NCI-H2081 (cell line): ENCODE measurements at places on chromosomes 5 and 9.
A peak's percentile ranks its signal among the peaks of the same experiment; 100 is the strongest.

DNA sequence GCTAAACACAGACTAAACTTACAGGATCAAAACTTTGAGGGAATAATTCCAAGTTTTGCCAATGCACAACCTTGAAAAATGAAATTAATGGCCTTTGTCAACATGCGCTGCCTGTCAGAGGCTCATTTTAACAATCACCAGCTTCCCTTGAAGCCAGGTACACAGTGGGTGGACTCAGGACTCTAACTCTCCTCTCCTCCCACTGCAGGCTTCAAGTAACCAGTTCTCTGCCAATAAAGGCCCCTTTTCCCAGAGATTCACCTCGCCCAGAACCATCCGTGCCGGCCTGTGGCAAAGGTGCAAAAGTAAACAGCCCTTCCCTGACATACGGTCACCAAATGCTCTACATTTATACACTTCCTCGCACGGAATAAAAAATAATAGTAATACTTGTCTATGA is 18.4 kb upstream of the FBP2 start:
- DNase-seq = no peak

DNA sequence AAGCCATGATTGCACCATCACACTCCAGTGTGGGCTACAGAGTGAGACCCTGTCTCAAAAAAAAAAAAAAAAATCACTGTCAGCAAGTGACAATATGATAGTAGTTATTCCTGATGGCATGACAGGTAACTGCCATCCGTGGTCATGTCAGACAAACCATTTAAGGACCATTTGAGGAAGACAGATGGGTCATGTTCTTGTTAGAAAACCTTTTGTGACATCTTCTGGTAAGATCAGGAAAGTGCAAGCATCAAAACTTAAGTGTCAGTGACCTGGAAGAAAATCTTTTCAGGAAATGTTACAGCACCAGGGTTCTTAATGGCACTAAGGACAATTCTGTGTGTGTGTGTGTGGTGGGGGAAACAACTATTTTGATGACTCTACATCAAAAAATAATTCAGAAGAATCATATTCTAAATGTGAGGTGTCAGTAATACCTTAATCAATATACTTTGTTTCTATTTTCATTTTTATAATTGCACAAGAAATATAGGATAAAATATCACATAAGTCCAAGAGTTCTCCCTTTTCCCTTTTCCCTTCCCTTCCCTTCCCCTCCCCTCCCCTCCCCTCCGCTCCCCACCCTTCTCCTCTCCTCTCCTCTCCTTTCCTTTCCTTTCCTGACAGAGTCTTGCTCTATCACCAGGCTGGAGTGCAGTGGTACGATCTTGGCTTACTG is 17.8 kb downstream of the SLC38A9 start:
- DNase-seq = no peak

GRCh38 chr9:121884057-121884541 is 209.0 kb downstream of the TTLL11 start:
- no peak for DNase-seq

- DNase-seq = no peak
These were observed 597.3 kb upstream of the DAB2 start for GRCh38 chr5:40022057-40022456.

GRCh38 chr5:73306741-73307275 is 133.8 kb downstream of the TMEM174 start:
- no peak for DNase-seq

DNA sequence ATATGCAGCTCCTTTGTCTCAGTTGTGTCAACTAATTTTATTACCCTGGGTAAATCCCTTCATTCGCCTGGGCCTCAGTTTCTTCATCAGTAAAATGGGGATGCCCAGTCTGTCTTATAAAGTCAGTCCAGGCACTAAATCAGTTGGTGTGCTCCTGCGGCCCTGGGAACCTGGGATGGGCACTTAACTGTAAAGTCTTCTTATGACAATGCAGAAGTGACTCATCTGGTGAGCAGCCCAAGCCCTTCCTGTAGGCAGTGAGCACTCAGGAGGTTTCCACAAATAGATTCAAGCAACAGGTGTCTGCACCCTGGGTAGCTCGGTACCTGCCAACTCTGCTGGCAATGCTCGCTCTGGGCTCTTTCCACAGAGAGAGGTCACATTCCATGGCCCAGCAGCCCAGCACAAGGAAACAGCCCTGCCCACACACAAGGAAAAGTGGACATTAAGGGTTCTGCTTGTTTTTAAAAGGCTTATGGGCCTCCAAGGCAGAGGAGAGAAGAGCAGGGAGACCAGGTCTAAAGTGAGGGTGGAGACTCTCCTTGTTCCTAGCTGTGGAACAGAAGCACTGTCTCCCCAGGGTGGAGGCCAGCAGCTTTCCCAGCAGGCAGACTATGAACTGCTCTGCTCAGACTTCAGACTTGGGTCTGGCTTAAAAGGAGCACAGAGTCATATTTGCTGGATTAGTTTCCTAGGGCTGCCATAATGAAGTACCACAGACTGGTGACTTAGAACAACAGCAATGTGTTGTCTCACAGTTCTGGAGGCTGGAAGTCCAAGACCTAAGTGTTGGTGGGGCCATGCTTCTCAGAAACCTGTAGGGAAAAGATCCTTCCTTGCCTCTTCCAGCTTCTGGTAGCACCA is 89.7 kb upstream of the ADRA1B start:
- DNase-seq = peak; percentile 10

GRCh38 chr9:93566408-93567270 is 9.7 kb upstream of the PHF2 start:
- DNase-seq = peak; percentile 95

- DNase-seq = no peak
These were observed 6.2 kb downstream of the ZNF883 start for GRCh38 chr9:113005777-113006176.

DNA sequence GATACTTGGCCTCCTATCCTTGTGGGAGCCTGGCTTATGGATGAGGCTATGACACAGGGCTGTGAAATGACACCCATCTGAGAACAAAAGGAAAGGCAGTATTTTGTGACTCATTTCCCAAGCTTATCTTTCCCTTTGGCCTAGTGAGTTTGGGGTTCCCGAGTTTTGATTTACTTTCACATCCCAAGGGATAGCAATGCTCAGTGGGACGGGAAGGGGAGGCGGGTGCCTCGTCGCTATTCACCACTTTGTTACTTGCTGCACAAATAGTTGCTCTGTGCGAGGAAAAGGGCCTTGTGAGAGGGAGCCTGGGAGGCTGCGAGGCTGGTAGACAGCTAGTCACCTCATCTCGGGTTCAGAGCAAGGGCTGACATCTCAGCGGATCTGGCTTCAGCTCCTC is 59.1 kb upstream of the ENTREP1 start:
- DNase-seq = no peak

GRCh38 chr5:111138096-111138495 is 45.9 kb downstream of the WDR36 start:
- DNase-seq = no peak

- DNase-seq = no peak
These were observed 485 bp downstream of the FAM53C start for GRCh38 chr5:138338411-138339090.

- no peak for DNase-seq
These were observed 9.5 kb upstream of the GGTA1 start for GRCh38 chr9:121509180-121509579.

DNA sequence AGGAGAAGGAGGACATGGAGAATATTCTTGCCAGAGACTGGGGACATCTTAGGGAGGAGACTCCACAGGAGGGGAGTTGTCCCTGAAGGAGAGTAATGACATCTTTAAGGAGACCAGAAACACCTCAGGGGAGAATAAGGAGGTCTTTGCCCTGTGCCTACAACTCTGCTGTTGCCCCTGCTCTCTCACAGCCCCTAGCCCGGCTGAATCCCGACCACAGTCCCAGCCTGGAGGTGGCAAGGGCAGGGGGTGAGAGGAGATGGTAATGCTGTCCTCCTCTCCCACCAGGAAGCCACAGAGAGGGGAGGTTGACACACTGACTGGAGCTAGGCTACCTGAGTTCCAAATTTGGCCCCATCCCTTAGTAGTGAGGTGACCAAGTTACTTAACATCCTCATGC is 30.2 kb upstream of the ENHO start:
- DNase-seq = no peak

DNA sequence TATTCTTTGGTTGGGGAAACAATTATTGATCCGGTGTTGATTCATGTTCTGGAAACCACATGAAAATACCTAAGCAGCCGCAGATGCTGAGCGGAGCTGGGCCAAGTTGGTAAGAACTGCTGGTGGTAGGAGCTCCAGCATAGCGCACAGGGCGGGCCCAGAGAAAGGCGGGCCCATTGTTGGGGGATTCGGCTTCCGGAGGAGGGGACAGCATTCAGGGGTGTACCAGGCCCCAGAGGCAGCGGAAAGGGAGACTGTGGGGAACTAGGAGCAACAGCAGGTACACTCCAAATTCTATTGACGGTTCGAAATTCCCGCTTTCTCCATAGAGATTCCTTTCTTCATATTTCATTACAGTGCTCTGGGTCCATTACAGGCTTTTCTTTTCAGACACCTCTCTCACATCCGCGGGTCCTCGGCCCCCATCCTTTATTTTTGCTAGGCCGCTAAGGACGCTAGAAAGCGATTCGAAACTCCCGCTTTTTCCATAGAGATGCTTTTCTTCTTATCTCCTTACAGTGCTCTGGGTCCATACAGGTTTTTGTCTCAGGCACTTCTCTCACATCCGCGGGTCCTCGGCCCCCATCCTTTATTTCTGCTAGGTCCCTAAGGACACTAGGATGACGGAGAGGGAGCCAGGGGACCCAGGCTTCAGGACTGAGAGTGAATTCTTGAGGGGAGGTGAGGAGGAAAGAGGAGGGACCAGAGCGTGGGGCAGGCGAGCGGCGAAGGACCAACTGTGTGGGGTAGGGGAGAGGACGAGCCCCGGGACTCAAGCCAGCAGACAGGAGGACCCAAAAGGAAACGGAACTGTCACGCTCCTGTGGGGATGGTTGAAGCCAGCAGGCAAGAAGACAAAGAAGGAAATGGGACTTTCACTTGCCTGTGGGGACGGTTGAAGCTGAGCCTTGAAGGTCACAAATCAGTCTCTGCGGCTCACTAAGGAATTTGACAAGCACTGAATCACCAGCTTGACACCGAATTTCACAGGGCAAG is at the start of gene CCDC152:
CCDC152 (plus strand) TSS at position 213 of the 996 bp plus-strand sequence. CDS start 2,304 bp downstream, outside the sequence.
- peak; percentile 56 for DNase-seq

DNA sequence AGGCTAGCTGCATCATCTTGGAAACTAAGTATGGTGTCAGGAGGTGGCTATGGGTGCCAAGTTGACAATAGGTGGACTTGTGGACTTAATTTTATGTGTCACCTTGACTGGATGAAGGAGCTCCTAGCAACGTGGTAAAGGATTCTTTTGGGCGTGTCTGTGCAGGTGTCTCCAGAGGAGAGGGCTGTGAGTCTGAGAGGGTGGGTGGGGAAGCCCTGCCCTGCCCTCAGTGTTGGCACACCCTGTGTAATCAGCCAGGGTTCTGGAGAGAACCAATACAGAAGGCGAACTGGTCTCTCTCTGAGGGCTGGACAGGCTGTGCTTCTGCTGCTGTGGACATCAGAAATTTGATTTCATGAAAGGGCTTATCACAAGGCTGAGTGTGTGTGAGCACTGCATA is 61.0 kb downstream of the GTF3C4 start:
- DNase-seq = no peak

DNA sequence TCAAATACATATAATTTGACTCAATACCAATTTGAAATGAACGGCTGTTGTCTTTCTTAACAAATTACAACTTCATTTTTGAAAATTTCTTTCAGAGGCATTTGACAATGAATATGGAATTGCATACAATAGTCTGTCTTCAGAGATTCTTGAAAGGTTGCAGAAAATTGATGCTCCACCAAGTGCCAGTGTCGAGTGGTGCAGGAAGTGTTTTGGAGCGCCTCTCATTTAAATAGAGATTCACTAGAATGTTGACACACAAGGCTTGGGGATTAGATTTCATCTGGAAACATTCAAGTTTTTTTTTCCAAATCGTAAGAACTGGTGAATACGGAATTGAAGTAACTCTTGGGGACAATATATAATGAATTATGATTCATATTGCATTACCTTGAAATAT is 8.1 kb downstream of the RPS6 start:
- DNase-seq = no peak

GRCh38 chr9:14021871-14022525 is 291.9 kb downstream of the NFIB start:
- DNase-seq = no peak

DNA sequence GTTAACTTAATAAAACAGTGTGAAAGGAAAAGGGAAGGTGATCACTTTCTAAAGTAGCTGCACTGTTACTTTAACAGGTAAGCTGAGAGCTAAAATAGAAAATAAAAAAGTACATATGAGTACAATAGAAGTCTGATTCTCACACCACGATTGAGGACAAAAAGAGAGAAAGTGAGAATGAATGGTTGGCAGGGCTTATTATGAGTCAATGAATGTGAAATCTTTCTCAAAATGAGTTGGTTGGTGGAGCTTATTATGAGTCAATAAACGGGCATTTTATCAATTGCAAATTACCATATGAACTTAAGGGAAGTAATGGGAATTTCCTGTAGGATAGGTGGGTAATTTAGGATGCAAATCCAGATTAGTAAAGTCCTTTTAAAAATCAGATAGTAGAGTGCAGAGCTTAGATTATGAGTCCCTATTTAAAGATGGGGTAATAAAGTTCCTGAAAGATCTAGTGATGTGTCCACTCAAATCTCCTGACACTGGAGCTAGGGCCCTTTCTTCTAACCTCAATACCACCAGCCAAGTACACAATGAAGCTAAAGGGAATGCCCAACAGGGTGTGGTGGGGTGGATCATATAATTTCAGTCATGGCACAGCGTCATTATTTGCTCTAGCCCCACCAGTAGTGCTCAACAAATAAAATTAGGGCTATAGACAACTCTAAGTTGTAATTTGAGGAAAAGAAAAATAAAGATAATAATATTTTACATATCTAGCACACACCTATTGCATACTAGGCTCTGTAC is 21.1 kb upstream of the TLR4 start:
- peak; percentile 5 for DNase-seq

DNA sequence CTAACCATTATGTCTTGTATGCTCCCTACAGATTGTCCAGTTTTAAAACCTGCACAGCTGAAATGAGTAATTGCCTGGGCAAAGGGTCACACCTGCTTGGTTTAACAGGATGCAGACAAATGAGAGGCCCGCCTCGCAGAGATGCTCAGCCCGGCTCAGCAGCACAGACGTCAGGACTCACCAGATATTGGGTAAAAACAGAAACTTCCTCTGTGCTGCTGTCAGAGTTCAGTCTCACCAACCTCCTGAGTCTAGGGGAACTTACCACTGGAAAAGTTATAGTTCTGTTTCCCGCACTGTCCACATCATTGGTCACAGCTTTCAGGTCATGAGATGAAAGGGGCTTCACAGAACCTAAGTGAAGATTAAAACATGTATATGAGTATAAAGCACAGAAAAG is 152.5 kb downstream of the ESM1 start:
- DNase-seq = no peak

DNA sequence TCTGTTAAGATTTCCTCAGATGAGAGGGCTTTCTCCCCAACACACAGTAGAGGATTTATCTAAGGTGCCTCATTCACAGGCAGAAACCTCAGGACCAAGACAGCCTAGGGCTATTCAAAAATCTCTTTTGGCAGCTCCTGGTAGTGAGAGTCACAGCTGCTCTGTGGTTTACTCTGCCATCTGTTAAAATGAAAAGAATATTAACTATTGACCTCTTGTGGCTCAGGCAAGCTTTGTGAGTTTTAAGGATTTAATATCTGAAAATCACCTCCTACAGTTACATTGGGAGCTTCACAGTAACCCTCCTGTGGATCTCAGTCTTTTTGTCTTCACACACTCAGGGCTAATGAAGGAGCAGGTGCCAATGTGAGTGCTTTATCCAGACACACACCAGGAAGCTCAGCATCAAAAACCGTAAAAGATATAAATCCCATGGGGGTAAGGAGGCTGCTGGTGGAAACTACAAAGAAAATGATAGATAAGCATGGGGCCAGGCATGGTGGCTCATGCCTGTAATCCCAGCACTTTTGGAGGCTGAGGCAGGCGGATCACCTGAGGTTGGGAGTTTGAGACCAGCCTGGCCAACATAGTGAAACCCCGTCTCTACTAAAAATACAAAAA is 29.7 kb downstream of the PPP1R2B start:
- peak; percentile 62 for DNase-seq
